ENCODE measurements at places on chromosomes 12 and 14. TPM values are rescaled to one million over a fixed set of nuclear protein-coding genes. Genes with fewer than 3 reads are reported as not detected.

Gene KRT6C
- not detected for total RNA-seq

Gene ALKBH2
- 7.2 TPM for total RNA-seq

DNA sequence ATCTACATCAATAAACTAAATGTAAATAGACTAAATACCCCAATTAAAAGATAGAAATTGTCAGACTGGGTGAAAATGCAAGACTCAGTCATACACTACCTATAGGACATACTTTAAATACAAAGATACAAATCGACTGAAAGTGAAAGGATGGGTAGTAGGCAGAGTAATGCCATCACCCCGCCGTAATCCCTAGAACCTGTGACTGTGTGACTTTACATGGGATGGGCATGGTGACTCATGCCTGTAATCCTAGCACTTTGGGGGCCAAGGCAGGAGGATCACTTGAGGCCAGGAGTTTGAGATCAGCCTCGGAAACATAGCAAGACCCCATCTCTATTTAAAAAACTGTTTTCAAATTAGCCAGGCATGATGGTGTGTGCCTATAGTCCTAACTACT, 2.6 kb upstream of the EVL start:
- DNase-seq, result no peak

Gene AMDHD1
- 1.0 TPM for total RNA-seq

GRCh38 chr14:94844593-94845152, 74.8 kb upstream of the GSC start:
- DNase-seq, result no peak

DNA sequence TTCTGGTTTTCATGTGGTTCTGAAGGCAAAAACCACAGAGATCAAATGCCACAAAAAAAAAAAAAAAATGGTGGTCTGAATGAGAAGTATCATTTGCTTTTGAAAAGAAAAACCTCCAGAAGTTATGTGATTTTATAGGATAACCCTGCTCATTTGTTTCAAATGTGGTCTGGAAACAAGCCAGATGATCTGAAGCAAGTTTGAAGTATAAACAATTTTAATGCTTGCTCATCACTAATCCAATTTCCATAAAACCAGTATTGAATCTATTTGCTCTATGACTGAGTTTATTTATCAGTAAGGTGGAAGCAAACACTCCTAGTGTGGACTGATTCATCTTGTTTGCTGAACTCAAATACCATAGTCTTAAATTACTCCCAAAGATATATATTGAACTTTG, 407.3 kb upstream of the FLRT2 start:
- DNase-seq, result no peak

Gene MGST1
- total RNA-seq, result 35.2 TPM

Data from Right ventricle myocardium superior (tissue), 1 donor.